Activated naive CD4-positive, alpha-beta T cell treated with anti-CD3 and anti-CD28 coated beads for 36 hours (primary cell): ENCODE measurements at places on chromosomes 16 and 17.

DNA sequence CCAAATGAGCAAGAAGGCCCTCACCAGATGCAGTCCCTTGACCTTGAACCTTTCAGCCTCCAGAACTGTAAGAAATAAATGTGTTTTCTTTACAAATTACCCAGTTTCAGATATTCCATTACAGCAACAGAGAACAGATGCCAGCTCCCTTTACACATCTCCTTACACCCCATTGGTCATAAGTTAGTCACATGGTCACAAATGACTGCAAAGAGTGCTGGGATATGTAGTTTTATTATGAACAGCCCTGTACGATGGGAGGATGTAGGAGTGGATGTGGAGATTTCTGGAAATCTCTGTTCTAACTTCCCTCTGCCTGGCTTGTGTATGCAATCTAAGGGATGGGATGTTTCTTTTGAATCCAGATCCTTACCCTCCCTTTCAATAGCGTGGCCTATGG is 13.3 kb upstream of the RPL38 start:
- DNase-seq = no peak

GRCh38 chr17:67399676-67400075 is 22.6 kb downstream of the PITPNC1 start:
- DNase-seq = no peak

DNA sequence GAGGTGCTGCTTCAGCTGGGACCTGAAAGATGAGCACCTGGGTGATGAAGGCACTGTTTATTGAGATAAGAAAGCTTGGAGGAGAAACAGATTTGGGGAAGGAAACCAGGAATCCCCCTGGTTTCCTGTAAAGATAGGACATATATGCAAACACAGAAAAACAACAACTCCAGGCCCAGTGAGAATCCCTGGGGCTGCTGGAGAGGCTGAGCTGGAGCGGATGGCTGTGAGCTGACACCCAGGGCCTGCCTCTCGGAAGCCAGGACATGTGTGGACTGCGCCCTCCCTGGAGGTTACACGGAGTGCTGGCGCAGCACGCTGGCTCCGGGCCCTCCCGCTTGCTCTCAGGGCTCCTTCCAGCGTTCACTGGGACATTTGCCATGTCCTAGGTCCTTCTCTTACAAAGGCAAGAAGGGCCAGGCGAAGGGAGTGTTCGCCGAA is 57.5 kb downstream of the CYB5B start:
- DNase-seq = no peak

DNA sequence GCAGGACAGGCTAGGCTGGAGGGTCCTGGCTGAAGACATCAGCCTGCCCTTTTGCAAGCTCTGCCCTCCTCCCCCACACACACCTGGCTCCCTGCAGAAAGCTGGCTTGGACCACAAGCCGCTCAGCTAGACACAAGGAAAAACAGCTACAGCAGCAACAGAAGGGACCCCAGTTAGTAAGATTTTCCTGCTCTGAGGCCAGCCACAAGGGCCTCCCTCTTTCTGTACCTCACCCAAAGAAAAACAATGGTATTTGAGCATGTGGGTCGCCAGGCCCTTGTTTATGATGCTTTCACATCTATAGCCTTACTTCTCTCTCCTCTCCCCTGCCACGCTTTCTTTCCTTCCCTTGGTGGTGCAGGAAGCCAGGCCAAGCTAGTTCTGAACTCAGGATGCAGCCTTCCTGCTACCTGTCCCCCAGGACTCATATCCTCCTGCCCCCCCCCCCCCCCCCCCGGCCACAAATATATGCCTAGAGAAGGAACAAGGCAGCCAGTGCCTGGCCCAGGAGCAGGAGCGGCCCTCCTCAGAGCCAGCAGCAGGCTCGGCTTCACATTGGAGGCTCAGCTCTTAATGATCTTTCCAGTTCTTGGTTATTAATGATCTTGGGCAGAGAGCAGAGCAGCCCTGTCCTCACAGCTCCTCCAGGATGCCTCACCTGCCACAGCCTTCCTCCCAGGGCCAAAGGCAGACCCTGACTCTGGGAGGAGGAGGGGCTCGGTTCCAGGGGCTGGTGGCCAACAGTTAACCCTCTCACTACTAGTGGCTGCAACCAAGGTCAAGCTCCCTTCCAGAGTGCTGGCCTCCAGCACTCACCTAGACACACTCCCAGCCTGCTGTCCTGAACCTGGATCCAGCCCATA is 19.5 kb downstream of the GRIN2C start:
- DNase-seq = no peak

DNA sequence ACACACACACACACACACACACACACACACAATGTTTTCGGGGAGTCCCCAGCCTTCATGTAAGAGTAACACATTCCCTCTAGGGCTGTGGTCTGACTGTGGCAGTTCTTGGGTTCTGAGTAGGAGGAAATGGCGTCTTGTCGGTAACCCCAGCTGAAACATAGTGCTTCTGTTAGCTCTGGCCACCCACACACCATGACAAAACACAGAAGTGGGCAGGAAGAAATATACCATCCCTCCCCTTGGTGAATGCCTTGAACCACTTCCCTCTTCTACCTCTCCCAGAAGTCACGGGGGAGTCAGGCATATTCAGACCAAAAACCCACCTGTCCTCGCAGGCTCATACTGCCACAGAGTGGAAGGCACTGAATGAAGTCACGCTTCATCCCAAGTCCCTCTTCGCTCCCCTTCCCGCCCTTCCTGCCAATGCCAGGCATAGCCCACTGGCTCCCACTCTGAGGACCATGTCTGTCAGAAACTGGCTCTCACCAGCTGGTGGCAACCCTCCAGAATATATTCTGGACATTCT is 11.5 kb downstream of the SLC35B1 start:
- DNase-seq = peak; percentile 92

DNA sequence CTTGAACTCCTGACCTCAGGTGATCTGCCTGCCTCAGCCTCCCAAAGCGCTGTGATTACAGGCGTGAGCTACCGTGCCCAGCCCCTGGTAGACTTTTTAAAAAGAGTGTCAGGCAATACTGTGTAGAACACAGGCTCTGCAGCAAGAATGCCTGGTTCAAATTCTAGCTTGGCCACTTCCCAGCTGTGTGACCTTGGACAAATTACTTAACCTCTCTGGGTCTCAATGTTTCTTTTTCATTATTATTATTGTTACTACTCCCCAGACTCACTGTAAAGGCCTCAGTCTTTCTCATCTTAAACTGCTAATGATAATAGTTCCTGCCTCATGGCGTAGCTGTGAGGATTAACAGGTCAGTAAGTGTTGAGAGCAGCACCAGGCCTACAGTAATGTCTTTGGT is 114.3 kb downstream of the LITAF start:
- DNase-seq = no peak

- DNase-seq = no peak
Measured at GRCh38 chr17:8856869-8857575, 10.5 kb downstream of the PIK3R6 start.

GRCh38 chr16:67170949-67171649 is 761 bp downstream of the NOL3 start:
- DNase-seq = no peak

- DNase-seq = no peak
Measured at GRCh38 chr17:19590912-19591551, 57.4 kb downstream of the SLC47A1 start.

DNA sequence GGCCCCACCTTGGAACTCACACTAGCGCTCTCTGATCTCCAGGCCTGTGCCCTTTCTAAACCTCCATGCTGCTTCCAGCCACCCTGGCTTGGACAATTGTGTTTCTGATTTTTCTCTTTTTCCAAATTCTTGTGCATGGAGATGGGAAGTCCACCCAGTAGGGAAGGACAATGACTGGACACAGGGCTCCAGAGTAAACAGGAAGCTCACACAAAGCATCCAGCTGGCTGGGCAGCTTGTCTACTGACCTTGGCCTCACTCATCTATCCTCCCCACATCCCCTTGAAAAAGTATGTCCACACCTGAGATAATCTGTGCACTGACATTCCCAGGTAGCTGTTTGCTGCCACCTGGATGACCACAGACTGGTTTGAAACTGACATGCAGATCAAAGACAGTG is 331.2 kb upstream of the MAF start:
- no peak for DNase-seq

DNA sequence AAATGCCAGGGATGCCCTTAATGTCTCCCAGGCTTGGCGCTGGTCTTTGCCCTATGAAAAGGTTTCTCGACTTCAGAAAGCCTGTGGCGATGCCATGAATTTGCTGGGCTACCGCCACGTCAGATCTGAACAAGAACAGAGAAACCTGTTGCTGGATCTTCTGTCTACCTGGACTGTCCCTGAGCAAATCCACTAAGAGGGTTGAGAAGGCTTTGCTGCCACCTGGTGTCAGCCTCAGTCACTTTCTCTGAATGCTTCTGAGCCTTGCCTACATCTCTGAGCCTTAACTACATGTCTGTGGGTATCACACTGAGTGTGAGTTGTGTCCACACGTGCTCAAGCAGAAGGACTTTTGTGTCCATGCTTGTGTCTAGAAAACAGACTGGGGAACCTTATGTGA is 11.4 kb downstream of the CHST4 start:
- DNase-seq = peak; percentile 65

- no peak for DNase-seq
Measured at GRCh38 chr16:54923055-54923473, 7.6 kb upstream of the IRX5 start.

- DNase-seq = peak; percentile 78
Measured at GRCh38 chr17:4566785-4567184, 6.4 kb upstream of the GGT6 start.

DNA sequence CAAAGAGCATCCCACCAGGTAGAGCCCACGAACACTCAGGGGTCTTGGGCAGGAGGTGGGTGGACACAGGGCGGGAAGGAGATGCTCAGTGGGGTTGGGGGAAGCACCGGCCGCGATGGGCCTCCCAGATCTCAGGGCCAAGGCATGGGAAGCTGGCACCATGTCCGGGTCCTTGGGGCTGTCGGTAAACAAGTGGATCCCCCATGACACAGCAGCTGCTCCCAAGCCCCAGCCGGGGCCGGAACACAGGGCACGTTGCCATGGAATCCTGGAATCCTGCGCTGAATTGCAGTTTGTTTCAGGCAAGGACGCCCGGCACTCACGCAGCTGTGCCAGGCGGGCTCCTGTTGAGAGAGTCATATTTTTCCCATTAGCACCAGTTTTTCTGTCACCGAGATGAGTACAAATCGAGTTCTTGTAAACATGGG is 23.0 kb upstream of the CHMP6 start:
- DNase-seq = no peak

GRCh38 chr16:69239851-69240250 is 52.9 kb downstream of the SNTB2 start:
- no peak for DNase-seq

DNA sequence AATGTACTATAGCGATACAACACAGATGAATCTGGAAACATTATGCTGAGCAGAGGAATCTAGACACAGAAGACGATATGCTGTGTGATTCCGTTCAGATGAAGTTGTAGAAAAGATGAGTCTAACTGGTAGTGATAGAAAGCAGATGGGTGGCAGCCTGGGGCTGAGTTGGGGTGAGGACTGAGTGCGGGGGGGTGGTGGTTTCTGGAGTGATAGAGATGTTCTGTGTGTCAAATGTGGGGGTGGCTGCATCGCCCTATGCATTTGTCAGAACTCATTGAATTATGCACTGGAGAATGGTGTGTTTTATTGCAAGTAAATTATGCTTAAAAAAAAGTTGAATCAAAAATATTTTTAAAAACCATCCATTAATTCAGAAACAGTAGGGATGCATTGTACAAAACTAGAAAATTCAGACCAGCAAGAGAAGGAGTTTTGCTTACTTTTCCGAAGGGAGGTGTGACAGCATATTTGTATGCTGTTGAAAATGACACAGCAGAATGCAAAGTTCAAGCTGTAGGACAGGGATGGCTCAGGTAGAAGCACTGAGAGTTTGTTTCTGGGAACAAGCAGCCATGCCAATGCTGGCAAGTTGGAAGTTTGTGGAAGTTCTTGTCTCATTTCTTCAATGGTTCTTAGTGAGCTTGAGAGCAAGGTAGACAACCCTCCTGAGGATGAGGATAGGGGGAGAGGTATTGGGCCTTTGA is 13.0 kb upstream of the DRG2 start:
- DNase-seq = no peak
